SHP77 (cell line): ENCODE measurements at places on chromosomes 4 and X.

DNA sequence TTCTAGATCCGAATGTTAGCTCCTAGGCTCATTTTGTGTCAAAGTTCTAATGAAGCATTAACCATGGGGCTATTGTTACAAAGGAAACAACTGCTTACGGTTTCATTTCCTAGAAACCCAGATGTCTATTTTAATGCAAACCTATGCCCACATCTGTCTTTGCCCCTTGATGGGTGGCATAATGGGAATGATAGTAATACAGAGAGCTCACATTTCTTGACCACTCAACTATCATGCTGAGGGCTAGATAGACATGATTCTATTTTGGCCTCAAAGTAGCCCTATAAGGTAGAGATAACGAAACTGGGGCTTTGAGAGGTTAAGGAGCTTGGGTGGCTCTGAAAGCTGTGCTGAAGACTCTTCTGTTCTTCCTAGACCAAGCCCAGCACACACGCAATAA, 1.9 kb downstream of the TLR7 start:
- no peak for DNase-seq

GRCh38 chr4:72314869-72315268, 254.2 kb downstream of the ADAMTS3 start:
- DNase-seq = no peak

GRCh38 chr4:122005064-122005755, 53.4 kb upstream of the TRPC3 start:
- no peak for DNase-seq

DNA sequence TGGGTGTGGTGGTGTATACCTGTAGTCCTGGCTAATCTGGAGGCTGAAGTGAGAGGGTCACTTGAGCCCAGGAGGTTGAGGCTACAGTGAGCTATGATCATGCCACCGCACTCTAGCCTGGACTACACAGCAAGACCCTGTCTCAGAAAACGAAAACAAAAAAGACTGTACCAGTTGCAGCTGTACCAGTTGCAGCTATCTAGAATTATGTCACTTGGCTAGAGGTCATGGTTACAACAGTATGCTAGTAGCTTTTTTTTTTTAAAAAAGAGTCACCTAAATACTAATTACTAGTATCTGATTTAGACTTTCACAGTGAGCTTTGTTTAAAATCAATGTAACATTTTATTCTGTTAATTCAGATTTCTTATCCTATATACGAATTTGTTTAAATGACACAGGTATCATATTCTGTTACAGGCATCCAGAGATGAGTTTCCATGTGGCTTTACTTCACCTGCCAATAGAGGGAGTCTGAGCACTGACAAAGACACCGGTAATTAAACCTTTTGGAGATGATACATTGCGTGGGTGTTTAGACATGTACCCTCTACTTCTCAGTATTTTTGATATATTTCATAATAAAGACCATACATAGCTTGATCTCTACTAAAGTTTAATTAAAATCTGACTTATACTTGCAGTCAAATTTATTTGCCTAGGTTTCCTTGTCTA, 100.2 kb upstream of the IL13RA1 start:
- DNase-seq = no peak

GRCh38 chr4:86977621-86978184, 42.9 kb downstream of the AFF1 start:
- DNase-seq = peak; percentile 27

DNA sequence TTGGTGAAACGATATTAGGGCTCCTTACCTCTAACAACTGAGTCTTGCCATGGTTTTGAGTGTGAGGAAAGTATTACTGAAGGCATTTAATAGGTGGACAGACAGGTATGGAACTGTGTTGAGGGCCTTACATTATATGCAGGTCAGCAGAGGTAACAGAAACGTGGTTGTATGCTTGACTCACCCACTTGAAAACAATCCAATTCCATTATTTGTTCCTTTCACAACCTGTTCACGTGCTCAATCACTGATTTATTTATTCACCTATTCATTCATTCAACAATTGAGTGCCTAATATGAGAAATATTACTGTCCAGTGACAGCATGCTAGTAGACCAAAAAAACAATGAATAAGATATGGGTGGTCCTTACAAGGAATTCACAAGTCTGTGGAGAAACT, 33.3 kb upstream of the PPARGC1A start:
- no peak for DNase-seq

- no peak for DNase-seq
Observed at GRCh38 chr4:121938282-121939092, 13.4 kb downstream of the TRPC3 start.
